Peyer's patch (tissue), 4 donors: ENCODE measurements at places on chromosomes 7 and 10. TPM values are rescaled to one million over a fixed set of nuclear protein-coding genes. Genes with fewer than 3 reads are reported as not detected.
A peak's percentile ranks its signal among the peaks of the same experiment; 100 is the strongest.

Gene OR13A1
- total RNA-seq: not detected

Gene NPSR1
- not detected for total RNA-seq

Gene HIPK2
- 16.6 TPM for total RNA-seq

Gene ACHE
- 35.4 TPM for total RNA-seq

Gene MDFIC
- total RNA-seq: 4.3 TPM

Gene AZGP1
- total RNA-seq: 30.3 TPM

DNA sequence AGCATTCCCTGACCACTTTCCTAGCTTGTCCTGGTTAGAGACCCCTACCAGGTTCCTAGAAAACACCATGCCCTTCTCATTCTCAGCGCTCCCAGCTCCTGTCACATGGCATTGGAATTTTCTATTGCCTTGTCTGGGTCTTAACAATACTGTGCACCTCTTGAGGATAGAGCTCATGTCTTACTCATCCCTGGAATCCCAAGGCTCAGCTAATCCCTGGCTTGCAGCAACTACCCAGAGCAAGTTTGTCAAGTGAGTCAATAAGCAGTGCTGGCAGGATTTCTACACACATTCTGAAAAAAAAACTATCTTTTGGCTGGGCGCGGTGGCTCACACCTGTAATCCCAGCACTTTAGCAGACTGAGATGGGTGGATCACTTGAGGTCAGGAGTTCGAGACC, 11.7 kb upstream of the PRDX3 start:
- DNase-seq: no peak

GRCh38 chr7:122987463-122987862, 8.0 kb downstream of the TAS2R16 start:
- DNase-seq: no peak

- no peak for DNase-seq
Observed at GRCh38 chr7:3892686-3893085, 591.6 kb downstream of the SDK1 start.

DNA sequence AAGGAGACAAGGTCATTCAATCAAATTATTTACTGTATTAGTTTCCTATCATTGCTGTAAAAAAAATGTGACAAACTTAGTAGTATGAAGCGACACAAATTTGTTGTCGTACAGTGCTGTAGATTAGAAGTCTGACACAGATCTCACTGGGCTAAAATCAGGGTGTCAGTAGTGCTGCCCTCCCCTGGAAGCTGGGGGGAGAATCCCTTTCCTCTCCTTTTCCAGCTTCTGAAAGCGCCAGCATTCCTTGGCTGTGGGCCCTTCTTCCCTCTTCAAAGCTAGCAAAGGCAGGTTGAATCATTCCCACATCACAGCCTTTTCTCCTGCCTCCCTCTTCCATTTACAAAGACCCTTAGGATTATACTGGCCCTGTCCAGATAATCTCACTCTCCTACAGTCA, 28.0 kb downstream of the VPS41 start:
- no peak for DNase-seq

DNA sequence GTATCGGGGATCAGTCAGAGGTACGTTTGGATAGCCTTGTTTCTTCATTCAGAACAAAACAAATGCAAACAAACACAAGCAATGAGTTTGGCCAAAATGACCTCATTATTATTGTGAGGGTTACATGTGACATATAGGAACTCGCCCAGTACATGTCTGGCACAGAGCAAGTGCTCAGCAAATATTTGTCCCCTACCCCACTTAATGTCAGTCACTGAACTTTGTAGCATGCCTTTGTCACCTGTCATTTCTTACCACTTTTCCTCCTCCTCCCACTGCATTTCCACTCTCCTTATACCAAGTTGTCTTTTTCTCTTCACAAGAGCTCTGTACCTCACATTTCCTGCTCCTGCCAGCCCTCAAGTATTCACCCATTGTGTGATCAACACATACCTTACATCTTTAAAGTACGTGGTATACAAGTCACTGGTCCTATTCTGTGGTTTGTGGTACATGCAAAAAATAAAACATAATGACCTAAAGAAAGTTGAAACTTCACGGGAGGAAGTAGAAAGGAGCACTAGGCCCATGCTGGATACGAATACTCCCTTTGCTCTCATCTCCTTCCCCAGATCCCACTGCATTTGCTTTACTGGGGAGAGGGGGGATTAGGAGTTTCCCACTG, 236.0 kb downstream of the INHBA start:
- no peak for DNase-seq

- DNase-seq: no peak
Observed at GRCh38 chr10:47114680-47115186, 185.3 kb upstream of the GDF10 start.

DNA sequence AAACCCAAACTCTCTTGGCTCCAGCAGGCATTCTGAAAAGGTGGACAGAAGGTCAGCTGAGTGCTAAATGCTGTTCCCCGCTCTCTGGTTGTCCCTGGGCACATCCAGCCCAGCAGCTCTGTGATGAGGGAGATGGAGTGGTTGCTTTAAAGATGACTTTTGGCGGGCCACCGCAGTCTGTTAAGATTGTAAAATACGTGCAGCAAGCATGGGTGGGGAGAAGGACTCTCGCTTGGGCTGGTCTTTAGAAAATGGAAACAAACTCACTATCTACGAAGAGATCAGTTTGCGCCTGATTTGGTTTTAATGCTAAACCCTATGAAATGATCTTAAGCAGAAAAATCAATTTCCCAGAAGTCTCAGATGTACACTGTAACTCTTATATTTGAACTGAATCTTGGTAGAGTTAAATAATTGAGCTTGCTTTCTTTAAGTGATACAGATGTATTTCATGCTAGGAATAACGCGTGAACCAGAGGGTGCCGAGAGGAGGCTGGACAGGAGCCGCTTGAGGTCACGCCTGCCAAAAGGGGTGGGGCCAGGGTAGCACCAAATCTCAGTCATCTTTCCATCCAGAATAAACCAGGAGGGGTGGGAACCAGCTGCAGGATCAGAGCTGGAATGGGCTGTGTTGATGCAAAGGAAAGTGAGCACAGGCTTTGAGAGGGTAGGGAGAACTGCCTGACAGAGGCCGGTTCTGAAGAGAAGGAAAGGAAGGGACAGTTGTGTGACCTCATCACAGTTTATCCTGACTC, 170.2 kb upstream of the MKI67 start:
- no peak for DNase-seq

DNA sequence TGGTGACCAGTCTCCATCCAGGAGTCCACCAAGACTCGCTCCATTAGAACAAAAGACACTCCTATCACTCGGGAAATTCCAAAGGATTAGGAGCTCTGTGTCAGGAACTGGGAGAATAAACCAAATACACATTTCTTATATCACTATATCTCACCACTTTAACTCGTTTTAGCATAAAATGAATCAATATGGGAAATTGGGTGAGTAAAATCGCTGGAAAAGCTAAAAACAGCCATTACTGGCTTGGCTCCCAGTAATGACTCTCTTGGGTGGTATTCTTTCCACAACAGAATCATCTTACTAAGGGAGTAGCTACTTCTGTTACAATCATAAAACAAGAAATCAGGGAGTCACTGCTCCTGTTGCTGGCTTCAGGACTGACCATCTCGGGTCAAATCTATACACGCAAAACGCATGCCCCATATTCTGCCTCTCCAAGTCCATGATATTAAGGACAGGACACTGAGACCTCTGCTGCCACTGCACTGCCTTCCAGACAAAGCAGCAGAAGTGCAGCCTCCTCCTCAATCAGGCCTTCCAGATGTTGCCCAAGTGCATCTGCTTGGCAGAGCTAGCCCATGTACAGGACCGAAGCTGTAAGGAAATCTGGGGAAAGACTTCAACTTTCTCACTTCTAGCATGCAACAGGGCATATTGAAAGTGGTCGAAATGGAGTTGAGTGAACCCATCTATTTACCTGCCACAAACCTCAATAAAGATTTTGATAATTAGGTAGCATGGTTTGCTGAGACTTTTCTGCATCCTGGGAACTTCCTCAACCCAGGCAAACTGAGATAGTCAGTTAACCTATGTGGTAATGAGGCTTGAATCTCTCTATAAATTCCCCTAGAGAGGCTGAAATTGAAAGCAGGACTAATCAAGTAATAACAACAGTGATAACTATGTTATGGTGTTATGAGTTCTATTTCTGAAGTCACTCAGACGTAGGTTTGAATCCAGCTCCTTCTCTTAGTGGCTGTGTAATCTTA, 14.4 kb upstream of the PANK1 start:
- no peak for DNase-seq

- no peak for DNase-seq
Observed at GRCh38 chr10:117549100-117549585, 6.6 kb downstream of the EMX2 start.

- DNase-seq: no peak
Observed at GRCh38 chr10:70564113-70564725, 38.3 kb downstream of the PRF1 start.

GRCh38 chr10:32961895-32962369, 3.9 kb upstream of the ITGB1 start:
- no peak for DNase-seq

- peak; percentile 69 for DNase-seq
Observed at GRCh38 chr10:129605986-129606518, 139.0 kb downstream of the MGMT start.

DNA sequence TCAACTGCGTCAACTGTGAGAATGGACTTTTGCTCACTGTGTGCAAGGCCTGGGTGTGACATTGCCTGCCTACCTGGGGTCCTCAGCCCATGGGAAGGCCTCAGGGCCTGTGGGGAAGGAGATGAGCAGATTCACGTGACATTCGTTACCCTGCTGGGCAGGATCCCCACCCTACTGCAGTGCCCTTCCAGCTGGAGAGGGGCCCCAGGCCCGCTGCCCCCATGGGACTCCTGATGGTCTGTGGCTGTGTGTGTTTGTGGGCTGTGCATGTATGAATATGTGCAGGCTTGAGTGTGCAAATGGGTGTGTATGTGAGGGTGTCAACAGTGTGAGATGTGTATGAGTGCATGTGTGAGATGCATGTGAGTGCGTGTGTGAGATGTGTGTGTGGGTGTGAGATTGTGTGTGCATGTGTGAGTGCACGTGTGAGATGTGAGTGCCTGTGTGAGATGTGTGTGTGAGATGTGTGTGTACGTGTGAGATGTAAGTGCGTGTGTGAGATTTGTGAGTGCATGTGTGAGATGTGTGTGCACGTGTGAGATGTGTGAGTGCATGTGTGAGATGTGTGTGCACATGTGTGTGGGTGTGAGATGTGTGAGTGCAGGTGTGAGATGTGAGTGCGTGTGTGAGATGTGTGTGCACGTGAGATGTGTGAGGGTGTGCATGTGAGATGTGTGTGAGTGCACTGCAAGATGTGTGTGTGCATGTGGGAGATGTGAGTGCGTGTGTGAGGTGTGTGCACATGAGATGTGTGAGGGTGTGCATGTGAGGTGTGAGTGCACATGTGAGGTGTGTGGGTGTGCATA, 29.7 kb downstream of the PPIF start:
- peak; percentile 14 for DNase-seq

GRCh38 chr7:69067397-69067796, 530.9 kb upstream of the AUTS2 start:
- no peak for DNase-seq

DNA sequence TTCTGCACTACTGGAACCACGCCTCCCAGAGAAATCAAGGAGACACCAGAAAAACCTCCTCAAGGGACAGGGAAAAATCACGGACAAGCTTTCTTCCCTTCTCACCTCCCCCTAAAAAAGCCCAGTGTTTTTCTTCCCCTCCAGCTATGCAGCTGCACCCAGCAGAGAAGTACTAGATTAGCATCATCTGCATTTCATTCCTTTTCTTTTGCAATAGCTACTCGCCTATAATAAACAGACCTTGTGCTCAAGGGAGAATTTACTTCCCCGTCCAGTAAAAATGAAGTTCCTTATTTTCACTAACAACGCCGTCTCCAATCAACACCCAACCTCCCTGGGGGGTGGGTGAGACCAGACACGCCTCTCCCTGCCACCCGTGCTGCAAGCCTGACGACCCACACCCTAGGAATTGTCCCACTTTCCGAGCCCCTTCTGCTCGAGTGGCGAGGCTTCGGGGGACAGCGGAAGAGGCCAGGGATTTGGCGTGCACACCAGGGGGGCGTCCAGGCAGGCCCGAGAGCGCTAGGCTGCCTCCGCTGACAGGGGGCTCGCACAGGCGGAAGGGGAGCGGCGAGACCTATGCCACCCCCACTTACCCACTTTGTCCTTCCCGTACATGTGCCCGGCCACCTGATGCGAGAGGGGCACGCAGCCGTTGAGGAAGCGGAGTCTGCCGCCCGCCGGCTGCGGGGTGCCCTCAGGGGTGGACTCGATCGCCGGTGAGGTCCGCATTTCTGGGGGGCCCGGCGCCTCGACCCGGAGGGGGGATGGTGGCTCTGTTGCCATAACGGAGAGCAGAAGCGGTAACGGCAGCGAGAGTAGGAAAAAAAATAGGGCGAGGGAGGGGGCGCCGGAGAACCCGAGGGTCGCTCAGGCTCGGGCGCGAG, 625 bp downstream of the IPMK start:
- DNase-seq: peak; percentile 76
